Hepatic stellate cell (primary cell): ENCODE measurements at places on chromosomes 13 and 19.
A peak's percentile ranks its signal among the peaks of the same experiment; 100 is the strongest.

DNA sequence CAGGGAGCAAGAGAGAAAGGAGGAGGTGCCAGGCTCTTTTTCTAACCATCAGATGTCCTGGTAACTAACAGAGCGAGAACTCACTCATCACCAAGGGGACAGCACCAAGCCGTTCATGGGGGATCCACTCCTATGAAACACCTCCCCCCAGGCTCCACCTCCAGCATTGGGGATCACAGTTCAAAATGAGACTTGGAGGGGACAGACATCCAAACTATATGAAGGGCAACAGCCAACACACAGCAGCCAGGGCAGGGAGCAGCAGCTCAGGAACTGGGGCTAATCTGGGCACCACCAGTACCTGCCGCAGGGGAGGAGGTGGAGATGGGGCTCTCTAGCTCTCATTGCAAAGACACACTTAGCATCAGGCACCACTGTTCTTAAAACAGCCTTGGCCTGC, 34.3 kb upstream of the VSTM2B start:
- no peak for DNase-seq

GRCh38 chr19:41016488-41017071, 25.5 kb downstream of the CYP2B6 start:
- DNase-seq = no peak

- no peak for DNase-seq
These were observed 703.6 kb downstream of the SLITRK6 start for GRCh38 chr13:85095418-85096272.

GRCh38 chr13:105202354-105202753, 1333.1 kb downstream of the EFNB2 start:
- no peak for DNase-seq

DNA sequence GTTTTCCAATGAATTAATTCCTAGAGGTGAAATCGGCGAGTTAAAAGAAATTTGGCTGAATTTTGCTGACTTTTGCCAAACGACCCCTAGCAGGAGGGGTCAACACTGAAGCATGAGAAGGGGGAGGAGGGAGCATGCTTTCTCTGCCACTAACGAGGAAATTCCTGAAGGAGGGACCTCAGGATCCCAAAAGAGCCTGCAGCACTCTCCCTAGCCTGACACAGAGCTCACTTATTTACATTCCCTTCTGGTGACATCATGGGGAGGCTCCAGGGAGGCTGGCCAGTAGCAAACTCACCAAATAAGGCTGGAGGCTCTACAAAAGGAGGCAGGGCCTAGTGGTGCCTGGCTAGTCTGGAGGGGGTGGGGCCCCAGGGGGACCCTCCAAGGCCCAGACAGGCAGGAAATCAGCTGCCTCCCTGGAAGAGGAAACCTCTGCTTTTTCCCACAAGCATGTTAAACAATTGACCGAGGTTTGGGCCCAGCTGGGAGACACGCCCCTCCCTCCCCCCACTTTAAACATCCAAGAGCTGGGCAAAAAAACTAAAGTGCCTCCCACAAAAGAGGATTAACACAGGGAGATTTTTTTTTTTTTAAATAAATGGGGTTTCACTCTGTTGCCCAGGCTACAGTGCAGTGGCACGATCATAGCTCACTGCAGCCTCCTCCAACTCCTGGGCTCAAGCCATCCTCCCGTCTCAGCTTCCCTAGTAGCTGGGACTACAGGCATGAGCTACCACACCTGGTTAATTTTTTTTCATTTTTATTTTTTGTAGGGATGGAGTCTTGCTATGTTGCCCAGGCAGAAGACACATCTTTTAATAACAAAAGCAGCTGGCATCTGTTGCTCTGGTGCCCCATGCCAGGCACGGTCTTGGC, 2.1 kb downstream of the DAPK3 start:
- DNase-seq = peak; percentile 94

- DNase-seq = peak; percentile 89
These were observed 2.2 kb upstream of the TSPAN16 start for GRCh38 chr19:11293433-11294389.

- no peak for DNase-seq
These were observed 263.4 kb downstream of the FGF9 start for GRCh38 chr13:21934284-21934683.

DNA sequence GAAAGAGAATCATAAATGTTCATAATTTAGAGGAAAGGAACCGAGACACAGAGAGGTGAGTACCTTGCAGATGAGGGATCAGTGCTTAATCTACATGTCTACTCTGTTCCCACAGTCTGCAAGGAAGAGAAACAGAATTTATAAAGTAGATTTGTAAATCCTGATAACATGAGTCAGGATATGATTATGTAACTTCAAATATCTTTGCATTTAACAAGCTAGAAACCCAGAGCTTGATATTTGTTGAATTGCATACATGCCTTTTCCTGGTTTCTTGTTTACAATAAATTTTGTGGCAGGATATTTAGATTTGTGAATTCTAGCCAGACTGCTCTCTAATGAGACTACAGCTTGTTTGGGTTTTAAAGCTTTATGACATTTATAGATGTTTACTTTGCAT, 219.2 kb downstream of the ENOX1 start:
- DNase-seq = no peak

- peak; percentile 42 for DNase-seq
These were observed 41.8 kb downstream of the IRS2 start for GRCh38 chr13:109744512-109745051.

DNA sequence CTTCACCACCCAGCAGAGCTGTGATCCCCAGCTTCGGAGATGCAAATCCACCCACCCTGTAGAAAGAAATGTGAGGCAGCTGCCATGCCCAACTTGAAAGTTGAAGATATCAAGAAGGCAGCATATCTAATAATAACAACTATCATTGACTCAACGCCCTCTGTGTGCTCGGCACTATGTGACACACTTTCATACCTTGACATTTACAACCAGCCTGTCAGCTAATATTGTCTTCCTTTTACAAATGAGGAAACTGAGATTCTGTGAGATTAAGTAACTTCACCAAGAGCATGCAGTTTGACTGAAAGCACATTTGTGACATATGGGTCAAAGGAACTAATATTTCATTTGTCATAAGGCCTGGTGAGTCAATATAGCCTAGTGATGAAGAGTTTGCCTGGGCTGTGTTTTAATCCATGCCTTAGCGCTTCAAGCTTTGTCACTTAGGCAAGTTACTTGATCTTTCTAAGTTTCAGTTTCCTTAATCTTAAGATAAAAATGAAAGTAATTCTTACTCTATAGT, 137.0 kb downstream of the FLT1 start:
- no peak for DNase-seq

- DNase-seq = no peak
These were observed 17.3 kb downstream of the ZBTB7A start for GRCh38 chr19:4049432-4049831.

DNA sequence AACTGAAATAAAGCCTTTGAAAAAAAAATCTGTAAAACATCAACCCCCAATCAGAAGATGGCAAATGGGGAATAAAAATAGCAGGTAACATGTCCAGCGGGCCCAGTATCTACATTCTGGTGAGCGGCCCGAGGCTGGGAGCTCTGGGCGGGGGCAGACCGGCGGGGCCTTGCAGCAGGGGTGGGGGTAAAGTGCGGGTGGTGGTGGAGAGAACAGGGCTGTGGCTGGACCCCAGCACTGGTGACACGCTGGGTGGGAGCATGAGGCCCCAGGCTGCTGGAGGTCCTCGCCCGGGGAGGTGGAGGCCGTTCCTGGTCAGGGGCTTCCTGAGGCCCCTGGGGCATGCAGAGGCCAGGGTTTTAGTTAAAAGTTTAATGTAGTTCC, 1.7 kb downstream of the CAPS start:
- DNase-seq = no peak

- DNase-seq = no peak
These were observed 1.2 kb downstream of the PSPC1 start for GRCh38 chr13:19781526-19781925.

DNA sequence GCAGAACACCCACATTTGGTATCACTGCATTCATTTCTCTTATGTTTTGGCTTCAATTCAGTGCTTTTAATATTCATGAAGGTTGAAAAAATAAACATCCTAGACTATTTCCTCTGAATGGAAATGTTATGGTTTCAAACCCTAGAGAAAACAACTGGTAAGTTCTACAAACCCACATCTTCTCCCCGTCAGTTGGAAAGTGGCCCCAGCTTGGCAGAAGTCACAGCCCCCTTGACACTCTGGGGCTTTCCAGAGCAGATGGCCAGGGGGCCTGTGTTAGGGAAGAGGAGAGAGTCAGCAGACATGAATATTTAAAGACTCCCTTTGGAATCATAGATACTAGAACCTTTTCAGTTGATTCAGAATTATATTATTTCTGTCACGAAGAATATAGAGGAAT, 123.9 kb downstream of the SHISA2 start:
- no peak for DNase-seq

- DNase-seq = no peak
These were observed 10.4 kb downstream of the SAMD4B start for GRCh38 chr19:39352381-39353255.

- DNase-seq = no peak
These were observed 79.8 kb upstream of the NBEA start for GRCh38 chr13:34862311-34862710.

- DNase-seq = no peak
These were observed 196.6 kb downstream of the NALCN start for GRCh38 chr13:101219609-101220265.

- no peak for DNase-seq
These were observed 2.6 kb downstream of the ZSWIM4 start for GRCh38 chr19:13797870-13798269.

- DNase-seq = no peak
These were observed 305.2 kb downstream of the NDFIP2 start for GRCh38 chr13:79786176-79786575.

- DNase-seq = no peak
These were observed 269.3 kb downstream of the POU4F1 start for GRCh38 chr13:78334059-78334458.

DNA sequence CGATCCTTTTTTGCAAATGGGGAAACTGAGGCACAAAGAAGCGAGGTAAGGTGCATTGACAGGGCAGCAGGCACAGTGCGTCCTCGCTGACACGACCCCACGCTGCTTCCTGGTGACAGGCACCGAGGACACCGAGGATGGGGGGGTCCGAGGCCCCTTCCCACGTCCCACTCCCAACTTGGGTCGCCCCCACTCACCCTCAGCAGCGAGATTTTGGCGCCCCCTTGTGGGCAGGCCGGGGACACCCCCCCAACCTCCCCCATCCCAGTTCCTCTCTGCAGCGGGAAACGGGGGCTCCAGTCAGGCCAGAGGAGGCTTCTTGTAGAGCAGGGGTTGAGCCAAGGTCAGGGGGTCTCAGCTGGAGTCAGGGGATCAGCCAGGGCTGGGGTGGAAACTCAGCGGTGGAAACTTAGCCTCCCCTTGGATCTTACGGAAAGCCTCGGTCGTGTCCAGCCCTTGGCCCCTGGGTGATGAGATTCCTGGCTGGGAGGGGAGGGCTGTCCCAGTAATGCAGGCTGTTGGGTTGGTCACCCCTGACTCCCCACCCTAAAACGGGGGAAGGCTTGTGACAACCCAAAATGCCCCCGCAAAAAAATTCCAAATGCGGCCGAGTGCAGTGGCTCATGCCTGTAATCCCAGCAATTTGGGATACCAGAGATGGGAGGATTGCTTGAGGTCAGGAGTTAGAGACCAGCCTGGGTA, 8.2 kb downstream of the SMIM24 start:
- peak; percentile 63 for DNase-seq

DNA sequence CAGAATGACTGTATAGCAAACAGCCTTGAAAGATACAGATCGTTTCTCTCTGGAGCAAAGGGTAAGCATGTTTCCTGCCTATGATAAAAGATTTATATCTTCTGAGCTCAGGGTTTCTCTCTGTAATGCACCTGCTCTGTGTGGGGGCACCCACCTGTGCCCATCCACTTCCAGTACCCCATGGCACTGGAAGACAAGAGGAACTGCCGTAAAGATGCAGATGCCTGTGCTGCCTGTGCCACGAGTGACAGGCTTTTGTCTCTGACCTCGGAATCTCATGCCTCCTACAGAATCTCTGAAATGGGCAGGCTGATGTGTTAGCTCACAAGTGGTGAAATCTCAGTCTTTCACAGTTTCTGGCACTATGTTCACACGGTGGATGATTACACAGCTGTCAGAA, 50.3 kb upstream of the ATP11A start:
- DNase-seq = no peak

- no peak for DNase-seq
These were observed 2.3 kb upstream of the FCAR start for GRCh38 chr19:54871696-54872095.

DNA sequence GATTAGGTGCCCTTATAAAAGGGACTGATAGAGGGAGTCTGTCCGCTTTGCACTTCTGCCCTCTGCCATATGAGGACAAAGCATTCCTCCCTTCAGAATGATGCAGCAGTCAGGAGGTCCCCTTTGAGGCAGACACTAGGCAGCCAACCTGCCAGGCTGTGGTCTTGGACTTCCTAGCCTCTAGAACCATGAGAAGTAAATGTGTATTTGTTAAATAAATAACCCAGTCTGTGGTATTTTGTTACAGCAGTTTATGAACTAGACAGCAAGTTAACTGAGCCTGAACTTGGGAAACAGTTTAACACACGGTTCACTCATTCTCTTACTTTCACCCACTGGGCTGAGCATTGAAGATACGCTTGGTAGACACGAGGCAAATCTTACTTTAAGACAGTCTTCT, 313.2 kb downstream of the UQCRFS1 start:
- DNase-seq = no peak

- no peak for DNase-seq
These were observed 107.7 kb upstream of the C1QTNF9B start for GRCh38 chr13:24004971-24005370.

DNA sequence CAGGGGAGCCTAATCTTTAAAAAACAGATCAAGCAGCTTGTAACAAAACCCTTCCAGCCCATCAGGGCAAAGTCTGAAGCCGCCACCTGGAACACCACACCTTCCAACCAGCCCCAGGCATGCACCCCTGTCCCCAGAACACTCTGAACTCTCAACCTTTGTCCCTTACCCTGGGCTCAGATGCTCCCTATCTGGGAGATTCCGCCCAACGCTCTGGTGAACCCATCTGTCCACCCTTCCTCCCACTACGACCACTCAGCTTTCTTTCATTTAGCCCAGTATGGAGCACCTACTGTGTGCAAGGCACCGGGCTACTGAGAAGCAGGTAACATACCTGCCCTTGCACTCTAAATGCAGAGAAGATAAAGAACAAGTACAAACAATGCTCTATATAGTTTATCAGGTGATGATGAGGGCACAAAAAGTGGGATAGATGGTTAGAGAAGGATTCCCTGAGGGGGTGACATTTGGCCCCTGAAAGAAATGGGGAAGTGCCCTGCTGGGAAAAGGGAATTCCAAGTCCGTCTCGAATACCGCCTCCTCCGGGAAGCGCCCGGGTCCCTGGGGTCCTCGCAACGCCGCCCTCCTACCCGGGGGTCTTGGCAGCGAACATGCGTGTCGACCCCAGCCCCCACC, 629 bp downstream of the PEPD start:
- no peak for DNase-seq
